ENCODE measurements at places on chromosomes 12 and 14.
A peak's percentile ranks its signal among the peaks of the same experiment; 100 is the strongest.

GRCh38 chr14:57068511-57068910 is 200.2 kb downstream of the EXOC5 start:
- no peak for DNase-seq

- DNase-seq = no peak
Measured at GRCh38 chr14:69629225-69630127, 18.1 kb downstream of the SUSD6 start.

DNA sequence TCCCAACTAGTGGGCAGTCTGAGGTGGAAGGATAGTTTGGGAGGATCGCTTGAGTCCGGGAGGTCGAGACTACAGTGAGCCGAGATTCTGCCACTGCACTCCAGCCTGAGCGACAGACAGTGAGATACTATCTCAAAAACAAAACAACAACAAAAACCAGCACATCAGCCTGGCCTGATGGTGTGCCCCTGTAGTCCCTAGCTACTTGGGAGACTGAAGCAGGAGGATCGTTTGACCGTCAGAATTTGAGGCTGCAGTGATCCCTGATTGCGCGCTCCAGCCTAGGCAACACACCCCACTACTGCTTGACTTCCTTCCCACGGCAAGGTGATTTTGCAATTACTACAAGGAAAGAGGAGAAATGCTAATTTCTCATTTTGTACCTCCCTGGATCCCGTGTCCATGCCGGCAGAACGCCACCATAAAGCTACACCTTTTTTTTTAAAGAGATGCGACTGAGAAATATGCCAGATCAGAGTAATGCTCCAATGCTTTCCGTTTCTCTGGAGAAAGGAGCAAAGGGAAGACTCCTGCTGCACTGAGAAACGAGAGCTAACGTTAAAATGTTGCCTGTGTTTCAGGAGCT is 672 bp upstream of the SCFD1 start:
- DNase-seq = no peak

DNA sequence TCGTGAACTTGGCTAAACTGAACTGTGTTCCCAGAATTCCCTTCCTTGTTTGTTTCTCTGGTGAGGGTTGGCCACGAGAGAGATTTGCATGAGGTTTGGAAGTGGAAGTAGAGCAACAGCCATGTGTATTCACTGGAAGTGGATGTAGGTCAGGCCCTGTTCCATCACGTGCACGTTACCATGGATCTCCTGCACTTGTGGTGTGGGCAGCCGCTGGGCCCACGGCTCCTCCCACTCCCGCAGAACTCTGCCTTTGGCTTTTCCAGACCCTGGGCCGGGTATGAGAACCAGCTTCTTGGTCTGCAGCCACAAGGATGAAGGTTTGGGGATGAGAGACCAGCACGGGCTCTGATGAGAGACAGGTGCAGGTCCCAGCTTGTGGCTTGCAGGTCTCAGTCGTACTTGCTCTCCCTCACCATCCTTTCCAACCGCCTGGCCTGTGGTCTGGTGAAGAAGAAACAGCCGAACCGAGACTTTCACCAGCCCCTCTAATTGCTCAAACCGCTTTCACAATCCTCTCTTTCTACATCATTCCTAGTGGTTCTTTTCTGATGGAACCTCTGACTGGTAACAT is 94.9 kb downstream of the DUSP16 start:
- DNase-seq = peak; percentile 62

DNA sequence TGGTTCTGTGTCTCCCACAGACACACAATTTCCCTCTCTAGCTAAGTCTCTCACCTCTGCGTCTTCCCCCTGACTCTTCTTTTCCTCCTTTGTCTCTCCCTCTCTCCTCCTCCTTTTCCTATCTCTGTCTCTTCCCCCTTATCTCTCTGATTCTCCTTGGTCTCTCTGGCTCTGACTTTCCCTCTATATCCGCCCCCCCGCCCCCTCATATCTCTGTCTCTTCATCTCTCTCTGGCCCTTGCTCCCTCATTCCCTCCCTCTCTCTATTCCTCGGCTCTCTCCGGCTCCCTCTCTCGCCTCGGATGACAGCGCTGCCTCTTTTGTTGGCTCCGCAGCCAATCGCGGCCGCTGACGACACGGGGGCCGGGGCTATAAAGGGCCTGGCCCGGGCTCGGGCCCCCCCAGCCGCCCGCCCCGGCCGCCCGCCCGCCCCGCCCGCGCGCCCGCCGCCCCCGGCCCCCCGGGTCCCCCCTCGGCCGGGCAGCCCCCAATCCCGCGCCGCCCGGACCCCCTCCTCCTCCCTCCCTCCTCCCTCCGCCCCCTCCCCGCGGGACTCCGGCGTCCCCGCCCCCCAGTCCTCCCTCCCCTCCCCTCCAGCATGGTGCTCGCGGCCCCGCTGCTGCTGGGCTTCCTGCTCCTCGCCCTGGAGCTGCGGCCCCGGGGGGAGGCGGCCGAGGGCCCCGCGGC is at the start of gene GDF11:
TSS of gene GDF11 (plus strand) at position 404 of the 687 bp plus-strand sequence. CDS start at position 599, 195 bp downstream.
- DNase-seq = peak; percentile 71

DNA sequence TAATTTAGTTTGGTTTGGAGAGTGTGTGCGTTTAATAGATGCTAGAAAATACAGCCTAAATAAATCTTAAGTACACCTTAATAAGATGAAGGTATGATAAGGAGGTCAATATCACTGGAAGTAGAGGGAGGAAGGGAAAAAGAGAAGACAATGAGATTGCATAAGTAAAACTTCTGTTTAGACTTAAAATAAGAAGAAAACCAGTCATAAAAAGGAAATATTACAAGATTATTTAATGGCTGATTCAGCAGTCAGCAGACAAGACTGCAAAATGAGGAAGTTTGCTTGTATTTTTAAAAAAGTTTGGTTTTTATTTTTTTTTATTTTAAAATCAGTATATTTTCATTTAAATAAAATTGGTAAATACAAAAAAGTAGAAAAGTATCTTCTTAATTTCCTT is 3.2 kb downstream of the SLC38A6 start:
- DNase-seq = no peak

DNA sequence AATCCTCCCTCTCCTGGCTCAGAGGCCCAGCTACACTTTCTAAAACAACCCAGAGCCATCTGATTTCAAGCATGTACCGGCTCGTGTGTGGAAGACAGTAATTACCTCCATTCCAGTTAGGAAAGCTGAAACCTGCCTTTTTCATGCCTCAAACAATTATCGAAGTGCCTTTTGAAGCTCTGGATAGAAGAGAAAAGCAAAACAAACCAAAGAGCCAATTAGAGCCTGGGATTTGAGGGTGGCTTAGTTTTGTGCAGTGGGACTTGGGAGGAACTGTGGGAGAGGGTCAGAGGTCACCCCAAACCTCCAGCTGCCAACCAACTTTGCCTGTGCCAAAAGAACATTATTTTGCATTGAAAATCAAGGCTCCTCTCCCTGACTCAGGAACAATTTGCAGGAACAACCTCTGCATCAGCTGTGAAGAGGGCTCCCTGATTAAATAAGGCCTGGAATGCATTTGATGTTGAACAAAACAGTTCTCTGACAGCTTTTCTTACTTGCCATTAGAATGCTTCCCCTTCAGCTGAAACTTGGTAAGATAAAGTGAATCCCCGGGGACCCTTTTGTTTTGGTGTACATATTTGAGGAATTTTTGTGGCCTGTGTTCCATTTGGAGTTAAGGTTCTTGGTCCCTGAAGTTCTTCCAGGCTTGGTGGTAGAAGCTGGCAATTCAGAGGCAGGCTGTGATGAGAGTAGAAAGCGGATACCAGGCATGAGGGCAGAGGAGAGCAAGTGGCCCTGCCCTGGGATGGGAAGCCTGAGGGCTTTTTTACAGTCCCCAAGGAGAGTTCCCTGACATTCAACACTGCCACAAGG is 270.1 kb downstream of the ZFP36L1 start:
- DNase-seq = no peak

- DNase-seq = no peak
Measured at GRCh38 chr14:47772652-47773051, 97.2 kb upstream of the MDGA2 start.

DNA sequence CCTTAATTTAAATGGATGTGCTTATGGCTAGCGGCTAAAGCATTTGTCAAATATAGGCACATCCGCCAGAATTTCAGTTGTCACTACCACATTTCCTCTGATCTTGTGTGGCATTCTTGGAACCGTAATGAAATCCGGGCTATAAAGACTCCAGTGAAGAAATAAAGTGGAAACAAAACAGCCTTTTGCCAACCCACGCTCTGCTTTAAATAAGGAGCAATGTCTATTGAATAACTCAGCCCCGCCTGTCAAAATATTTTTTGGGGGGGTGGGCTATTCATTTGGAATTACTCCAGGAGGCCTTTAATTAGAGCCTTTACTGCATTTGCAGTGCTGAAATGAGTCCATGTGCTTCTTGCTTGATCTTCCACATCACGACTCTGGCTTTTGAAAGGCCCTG is 179.6 kb upstream of the RPH3A start:
- DNase-seq = no peak

- no peak for DNase-seq
Measured at GRCh38 chr12:32809196-32809595, 53.5 kb upstream of the YARS2 start.

- no peak for DNase-seq
Measured at GRCh38 chr12:96350982-96351381, 49.3 kb downstream of the CDK17 start.

DNA sequence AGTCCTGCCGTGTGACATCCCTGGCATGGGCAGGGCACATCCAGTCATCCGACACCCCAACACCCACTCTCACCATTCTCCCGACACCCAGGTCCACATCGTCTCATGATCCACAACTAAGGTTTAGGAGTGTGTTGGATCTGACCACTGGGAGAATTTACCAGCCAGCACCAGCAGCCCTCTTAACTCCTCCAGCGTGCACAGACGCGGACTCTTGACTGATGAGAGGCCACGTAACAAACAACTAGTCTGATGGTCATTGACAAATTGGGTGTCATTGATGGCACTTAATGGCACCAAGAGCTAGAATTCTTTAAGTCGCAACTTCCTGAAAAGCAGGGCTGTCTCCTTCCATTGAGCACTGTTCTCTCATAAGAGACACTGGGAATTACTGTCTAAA is 203.0 kb upstream of the SFSWAP start:
- DNase-seq = no peak

DNA sequence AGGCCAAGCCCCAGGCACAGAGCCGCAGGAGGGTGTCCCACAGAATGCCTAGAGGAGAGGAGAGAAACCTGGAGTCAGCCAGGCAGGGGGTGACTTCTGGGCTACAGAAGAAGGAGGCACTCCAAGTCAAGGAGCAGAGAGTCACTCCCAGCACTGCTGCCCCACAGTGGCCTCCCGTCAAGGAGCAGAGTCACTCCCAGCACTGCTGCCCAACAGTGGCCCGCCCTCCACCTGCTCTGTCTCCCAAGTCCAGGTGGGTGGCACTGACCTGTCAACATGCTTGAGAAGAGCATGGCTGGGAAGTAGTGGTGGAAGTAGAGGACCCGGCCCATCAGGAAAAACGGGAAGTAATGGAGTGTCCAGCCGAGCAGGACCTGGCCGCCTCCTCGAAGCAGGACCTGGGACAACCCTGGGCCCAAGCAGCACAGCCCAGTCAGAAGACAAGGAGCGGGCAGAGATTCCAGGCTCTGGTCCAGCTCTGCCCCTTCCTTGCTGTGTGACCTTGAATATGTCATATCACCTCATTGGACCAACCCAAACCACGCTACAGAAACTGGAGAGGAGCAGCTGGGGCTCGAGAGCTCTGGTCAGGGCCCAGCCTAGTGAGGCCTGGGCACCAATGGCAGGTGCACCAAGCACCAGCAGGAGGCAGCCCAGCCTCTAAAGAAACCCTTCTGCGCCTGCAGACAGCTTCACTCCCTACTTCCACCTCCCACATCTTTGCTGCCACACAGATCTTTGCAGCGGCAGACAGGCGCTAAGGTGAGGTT is 7.6 kb upstream of the NGB start:
- DNase-seq = no peak

DNA sequence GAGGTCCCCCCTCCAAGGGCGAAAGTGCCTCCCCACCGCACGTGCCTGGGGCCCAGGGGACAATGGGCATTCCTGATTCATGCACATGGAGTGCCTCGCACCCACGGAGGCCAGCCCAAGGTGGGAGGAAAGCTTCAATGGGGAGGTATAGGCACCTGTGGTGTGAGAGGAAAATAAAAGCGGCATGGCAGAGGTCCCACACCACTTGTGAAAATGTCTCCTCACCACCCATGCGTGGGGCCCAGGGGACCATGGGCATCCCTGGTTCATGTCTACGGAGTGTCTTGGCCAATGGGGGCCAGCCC is 384.7 kb downstream of the ALG10 start:
- no peak for DNase-seq

- DNase-seq = no peak
Measured at GRCh38 chr12:79964100-79964627, 29.3 kb upstream of the PPP1R12A start.

- no peak for DNase-seq
Measured at GRCh38 chr12:122182887-122183587, at the start of gene LRRC43. TSS of gene LRRC43 (plus strand) at chr12:122183123. CDS start at chr12:122183145, 22 bp downstream.

GRCh38 chr14:61281186-61281947 is at the start of gene TMEM30B:
TSS of gene TMEM30B (minus strand) at chr14:61281338. CDS start at chr14:61281147, 191 bp downstream.
- DNase-seq = peak; percentile 19

- DNase-seq = no peak
Measured at GRCh38 chr14:46488374-46488773, 163.2 kb downstream of the RPL10L start.

GRCh38 chr12:25745281-25745680 is 192.2 kb upstream of the LMNTD1 start:
- no peak for DNase-seq

GRCh38 chr14:60736494-60736893 is 1.9 kb downstream of the MNAT1 start:
- DNase-seq = no peak

- DNase-seq = no peak
Measured at GRCh38 chr12:132206046-132206434, 61.8 kb downstream of the NOC4L start.

- no peak for DNase-seq
Measured at GRCh38 chr14:64966976-64967375, 5.2 kb downstream of the RAB15 start.

- DNase-seq = no peak
Measured at GRCh38 chr12:70443062-70443673, 77.1 kb downstream of the KCNMB4 start.

Data from T-helper 9 cell (primary cell).